LNCaP clone FGC (cell line): ENCODE measurements at places on chromosomes 16 and 17.

- DNase-seq: no peak
Measured at GRCh38 chr17:32903774-32904673, 23.9 kb upstream of the TMEM98 start.

DNA sequence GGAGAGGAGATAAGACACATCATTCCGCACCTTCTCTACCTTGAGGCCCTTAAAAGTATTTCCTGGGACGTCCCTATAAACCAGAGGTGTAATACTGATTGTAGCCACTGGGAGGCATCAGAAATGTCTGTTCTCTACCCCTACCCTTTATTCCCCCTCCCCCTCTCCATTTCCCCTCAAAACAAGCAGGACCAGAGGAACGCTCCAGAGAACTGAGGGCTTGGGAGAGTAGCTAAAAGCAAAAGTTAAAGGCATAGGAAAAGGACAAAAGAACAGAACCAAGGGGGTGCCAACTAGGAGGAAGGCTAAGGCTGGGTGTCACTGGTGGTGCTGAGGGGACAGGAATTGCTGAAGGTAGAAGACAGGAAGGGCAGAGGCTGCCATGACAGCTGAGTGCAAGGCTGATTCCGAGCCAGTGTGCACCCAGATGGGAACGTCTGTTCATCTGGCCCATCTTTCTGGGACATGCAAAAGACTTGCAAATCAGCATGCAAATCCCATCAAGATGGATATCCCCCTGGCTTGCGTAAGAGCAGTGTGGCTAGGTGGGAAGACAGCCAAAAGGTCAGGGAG, 6.7 kb downstream of the CAMTA2 start:
- DNase-seq: no peak

DNA sequence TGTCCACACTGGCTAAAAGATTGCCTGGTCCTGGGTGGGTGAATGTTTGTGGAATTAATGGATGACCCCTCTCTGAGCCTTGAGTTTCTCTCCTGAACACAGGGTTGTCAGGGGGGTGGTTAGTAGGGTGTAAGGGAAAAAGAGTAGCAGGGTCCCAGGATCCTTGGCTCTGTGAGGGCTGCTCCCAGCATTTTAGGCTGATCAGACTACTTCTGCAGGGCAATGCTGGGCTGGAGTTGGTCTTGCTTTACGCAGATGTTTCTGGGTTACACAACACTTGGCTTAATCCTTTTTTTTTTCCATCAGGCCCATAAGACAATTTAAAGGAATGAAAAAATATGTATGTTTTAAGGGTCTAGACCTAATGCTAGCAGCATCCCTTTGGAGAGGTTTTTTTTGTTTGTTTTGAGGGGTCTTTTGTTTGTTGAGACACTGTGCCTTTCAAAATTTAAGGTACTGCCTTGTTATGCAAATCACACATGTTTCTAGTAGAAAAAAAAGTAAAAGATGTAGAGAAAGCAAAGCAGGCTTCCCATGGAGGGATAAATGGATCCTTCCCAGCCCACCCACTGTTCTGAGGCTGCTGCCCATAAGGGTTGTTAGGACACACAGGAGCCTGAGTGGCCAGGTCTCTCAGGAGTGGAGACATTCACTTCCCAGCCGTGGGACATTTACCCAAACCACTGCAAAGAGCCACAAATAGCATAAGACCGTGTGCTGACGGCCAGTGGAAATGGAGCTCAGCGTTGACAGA, 225.6 kb upstream of the HSBP1 start:
- DNase-seq: no peak

GRCh38 chr16:67179421-67180080, 4.2 kb downstream of the MATCAP1 start:
- no peak for DNase-seq

DNA sequence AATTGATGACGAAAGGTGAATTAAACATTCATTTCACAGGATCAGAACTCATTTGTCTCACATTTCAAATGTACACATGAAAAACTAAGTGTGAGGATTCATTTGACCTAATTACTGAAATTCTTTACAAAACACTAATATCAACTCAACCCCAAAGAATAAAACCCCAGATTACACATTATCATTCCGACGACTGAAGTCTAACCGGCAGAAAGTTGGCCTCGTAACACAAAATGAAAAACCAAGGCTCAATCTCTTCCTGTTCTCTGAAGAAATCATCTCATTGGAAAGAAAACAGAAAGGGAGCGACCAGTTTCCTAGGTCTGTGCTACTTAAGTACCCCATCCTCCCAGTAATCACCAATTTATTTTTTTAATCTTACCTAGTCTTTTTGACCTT, 1.8 kb downstream of the JPT1 start:
- no peak for DNase-seq

- DNase-seq: no peak
Measured at GRCh38 chr17:28030386-28030785, 12.1 kb upstream of the NLK start.

- DNase-seq: no peak
Measured at GRCh38 chr16:88968589-88969280, 8.3 kb downstream of the CBFA2T3 start.

- DNase-seq: no peak
Measured at GRCh38 chr16:82694239-82694874, 67.6 kb downstream of the CDH13 start.

GRCh38 chr16:67202956-67203493, 4.1 kb downstream of the ELMO3 start:
- no peak for DNase-seq

- DNase-seq: no peak
Measured at GRCh38 chr16:3141781-3142311, 7.0 kb downstream of the ZNF213 start.

- no peak for DNase-seq
Measured at GRCh38 chr16:23499801-23500200, 10.5 kb downstream of the GGA2 start.

GRCh38 chr17:68600067-68600930, 868 bp downstream of the FAM20A start:
- DNase-seq: no peak

DNA sequence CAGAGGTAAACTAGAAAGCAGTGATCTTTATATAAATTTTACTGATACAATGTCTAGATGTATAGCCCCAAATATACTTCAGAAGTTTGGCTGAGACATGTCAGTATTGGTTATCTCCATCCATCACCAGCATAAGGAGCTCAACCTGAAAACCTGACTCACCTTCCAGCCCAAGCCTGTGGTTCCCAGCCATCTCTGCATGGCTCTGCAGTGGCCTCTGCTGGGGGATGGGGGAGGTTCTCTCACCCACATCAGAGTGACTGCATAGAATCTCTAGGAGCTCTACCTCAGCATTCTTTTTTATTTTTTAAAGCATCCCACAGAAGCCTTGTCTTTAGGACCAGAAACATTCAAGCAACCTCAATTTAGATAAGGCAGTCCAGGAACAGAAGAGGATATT, 27.3 kb downstream of the USP7 start:
- no peak for DNase-seq

GRCh38 chr17:82696916-82697807, 1.3 kb downstream of the RAB40B start:
- no peak for DNase-seq
